ENCODE measurements at places on chromosomes 5 and 9.

GRCh38 chr9:114078021-114078780 is at the start of gene AMBP:
TSS of gene AMBP (minus strand) at chr9:114078300. CDS start at chr9:114078209, 91 bp downstream.
- no peak for DNase-seq

GRCh38 chr5:1507457-1507856 is 16.3 kb downstream of the LPCAT1 start:
- no peak for DNase-seq

- DNase-seq = no peak
Measured at GRCh38 chr5:73938938-73939320, 312.9 kb downstream of the ARHGEF28 start.

DNA sequence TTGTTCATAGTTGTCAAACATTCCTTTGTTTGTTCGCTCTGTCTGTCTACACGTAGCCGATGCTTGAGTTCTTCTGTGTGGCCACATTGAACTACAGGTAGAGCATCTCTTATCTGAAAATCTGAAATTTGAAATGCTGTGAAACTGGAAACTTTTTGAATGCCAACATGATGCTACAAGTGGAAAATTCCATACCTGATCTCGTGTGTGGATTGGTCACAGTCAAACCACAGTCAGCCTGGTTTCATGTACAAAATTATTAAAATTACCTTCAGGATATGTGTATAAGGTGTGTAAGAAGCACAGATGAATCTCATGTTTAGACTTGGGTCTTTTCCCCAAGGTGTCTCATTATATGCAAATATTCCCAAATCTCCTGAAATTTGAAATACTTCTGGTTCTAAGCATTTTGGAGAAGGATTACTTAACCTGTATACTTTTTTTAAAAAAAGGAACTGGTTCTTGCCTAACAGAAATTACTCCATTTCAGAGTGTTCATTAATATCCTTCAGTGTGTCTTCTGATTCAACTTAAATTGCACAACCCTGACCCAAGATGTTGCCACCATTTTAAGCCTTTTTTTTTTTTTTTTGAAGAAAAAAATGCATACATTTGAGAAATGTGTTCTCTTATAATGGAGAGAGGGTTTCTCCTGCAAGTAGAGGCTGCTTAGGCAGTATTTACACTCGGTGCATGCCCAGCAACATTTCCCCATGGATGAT is 254.3 kb downstream of the MAST4 start:
- DNase-seq = no peak

GRCh38 chr5:68242743-68243142 is 27.2 kb downstream of the PIK3R1 start:
- no peak for DNase-seq

GRCh38 chr5:132687995-132688394 is 14.2 kb downstream of the IL4 start:
- no peak for DNase-seq

GRCh38 chr9:126569036-126569435 is 44.7 kb upstream of the LMX1B start:
- DNase-seq = no peak

GRCh38 chr5:135038813-135039270 is 4.8 kb upstream of the PITX1 start:
- DNase-seq = no peak

DNA sequence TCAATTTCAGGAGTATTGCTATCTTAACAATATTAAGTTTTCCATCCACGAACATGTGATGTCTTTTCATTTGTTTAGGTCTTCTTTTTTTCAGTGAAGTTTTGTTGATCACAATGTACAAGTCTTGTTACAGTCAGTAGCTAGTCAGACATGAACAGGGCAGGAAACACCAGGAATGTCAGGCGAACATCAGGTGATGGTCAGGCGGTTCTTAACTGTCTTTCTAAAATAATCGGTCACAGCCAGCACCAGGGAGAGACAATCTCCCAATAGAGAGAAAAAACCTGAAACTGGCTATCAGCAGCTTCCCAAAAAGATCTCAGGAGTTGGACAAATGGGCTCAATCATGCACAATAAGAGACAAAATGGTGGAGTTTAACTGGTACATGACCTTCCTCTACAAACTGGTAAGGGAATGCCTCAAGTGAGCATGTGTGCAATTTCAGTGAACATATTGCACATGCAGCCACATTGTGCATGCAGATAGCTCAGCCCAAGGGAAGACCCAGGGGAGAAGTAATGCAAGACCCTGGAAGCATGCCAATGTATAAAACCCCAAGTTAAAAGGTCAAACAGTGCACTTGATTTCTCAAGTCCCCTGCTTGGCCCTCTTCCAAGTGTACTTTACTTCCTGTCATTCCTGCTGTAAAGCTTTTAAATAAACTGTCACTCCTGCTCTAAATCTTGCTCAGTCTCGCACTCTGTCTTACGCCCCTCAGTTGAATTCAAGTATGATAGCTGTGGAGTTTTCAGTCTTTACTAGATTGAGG is 176.1 kb upstream of the RASEF start:
- no peak for DNase-seq

- DNase-seq = no peak
Measured at GRCh38 chr5:171639205-171639621, 146.4 kb upstream of the SMIM23 start.

DNA sequence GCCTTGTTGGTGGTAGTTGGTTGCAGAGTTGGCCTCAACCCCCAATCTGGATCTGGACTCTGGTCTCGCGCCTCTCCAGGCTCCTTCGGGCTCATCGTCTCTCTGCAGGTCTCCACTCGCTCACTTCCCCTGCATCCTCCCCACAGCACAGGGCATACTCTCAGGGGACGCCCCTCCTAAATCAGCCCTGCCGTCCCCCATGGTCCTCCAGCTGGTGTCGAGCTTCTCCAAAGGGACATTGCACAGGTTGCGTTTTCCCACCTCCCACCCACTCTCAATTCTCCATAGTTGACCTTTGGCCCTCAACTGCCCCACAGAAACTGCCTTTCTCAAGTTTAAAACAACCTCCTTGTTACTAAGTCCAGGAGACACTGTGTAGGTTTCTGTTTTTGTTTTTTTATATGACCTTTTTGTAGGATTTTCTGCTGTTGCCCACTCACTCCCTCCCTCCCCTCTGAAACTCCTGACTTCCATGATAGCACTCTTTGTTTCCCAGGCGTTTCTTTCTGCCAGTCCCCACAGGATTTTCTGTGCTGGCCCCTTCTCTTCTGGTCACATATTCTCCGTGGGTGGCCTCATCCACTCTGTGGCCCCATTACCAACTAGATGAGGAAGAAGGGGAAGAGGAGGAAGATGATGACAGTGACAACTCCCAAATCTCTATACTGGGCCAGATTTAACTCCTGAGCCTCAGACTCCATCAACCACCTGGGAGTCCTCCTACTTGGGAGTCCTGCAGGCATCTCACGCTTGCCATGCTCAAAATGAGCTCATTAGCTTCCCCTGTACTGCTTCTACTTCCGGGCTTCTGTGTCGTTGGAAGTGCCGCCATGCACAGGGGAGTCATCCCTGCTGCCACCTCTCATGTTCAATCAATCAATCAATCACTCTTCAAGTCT is 50.3 kb downstream of the ALG2 start:
- DNase-seq = no peak

DNA sequence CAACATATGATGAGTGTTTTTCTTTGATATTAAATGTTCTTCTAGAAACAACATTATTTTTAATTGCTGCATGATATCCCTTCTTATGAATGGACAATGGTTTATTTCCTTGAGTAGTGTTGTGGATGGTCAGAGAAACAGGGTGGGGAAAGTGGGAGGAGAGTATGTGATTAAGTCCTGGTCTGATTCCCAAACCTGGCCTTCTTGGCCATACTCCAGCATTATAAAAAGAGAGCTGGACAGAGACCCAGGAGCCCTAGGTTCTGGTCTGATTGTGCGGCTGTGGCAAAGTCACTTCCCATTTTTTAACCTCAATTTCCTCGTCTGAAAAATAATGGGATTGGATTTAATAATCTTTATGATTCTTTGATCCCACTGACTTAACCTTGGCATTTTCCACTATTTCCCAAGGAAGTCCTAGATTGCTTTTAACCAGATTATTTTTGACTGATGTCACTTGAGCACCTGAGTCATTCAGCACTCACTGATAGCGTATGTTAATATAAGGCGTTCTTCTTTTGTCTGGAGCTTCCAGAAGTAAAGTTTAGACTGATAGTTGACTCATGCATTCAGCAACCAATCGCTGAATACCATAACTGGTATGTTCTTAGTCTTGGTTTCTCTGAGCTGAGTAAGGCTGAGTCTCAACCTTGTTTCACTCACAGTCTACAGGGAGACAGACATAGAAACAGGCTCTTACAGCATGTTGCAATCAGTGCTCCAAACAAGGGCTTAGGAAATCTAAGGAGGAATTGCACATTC is 26.2 kb downstream of the OSMR start:
- DNase-seq = no peak

- no peak for DNase-seq
Measured at GRCh38 chr9:83665580-83666200, 42.1 kb downstream of the UBQLN1 start.

DNA sequence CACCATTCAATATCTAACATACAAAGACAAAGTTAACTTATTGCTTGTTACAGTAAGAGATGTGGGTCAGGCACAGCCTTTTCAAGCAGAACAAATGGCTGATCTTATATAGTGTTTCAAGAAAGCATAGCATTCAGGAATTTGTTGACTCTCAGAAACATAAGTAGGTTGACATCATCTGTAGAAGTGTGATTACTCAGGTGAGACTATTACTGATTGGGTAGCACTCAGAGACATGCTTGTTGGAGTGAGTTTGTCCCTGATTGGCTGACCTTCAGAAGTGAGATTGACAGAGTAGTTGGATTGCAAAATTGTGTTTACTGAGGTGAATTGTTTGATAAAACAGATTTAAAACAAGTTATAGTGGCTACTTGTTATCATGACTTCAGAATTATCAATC is 30.7 kb upstream of the TNPO1 start:
- DNase-seq = no peak

DNA sequence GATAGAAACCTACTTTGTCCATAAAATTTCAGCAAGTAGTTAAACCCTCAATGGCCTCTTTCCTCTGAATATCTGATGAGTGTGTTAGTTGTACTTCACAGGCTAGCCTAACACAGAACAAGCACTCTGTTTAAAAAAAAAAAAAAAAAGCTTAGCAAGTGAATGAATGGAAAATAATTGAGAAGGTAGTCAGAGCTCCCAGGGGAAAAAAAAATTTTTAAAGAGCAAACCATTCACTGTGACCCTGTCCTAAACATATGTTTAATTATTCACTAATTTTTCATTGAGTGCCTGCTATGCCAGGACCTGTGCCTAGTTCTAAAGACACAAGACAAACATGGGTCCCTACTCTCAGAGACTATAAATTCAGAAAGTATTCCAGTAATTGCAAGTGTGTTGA is 69.3 kb downstream of the SH3RF2 start:
- DNase-seq = no peak

DNA sequence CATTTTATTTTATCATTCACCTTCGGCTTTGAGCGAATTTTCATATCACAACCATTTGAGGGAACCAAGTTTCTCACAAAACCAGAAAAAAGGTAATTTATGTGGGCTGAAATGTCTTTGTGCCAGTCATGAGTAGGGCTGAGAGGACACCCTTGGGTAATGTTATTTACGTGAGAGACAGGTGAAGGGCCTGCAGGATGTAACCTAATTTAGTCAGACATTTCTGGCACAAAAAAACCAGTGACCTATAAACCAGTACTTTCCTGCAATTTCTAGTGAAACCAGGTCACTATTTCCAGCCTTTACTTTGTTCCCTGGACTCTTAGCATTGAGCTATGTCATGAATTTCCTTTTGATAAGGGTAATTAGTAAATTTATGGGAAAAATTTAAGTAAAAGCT is 17.2 kb upstream of the CCDC112 start:
- no peak for DNase-seq

DNA sequence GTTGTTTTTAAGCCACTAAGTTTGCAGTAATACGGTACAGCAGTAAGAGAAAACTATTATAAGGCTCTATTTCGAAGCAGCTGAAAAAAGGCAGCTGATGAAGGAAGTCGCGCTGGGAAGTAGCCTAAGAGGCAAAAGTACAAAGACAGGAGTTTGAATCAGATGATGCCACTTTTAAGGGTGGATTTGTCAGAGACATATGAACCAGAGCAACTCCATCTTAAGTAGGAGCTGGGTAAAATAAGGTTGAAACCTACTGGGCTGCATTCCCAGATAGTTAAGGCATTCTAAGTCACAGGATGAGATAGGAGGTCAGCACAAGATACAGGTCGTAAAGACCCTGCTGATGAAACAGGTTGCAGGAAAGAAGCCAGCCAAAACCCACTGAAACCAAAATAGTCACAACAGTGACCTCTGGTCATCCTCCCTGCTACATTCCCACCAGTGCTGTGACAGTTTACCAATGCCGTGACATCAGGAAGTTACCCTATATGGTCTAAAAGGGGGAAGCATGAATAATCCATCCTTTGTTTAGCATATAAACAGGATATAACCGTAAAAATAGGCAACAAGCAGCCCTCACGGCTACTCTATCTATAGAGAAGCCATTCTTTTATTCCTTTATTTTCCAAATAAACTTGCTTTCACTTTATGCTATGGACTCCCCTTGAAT is 91.8 kb upstream of the PRSS3 start:
- no peak for DNase-seq

- no peak for DNase-seq
Measured at GRCh38 chr5:88000877-88001276, 267.8 kb downstream of the TMEM161B start.

GRCh38 chr5:156706631-156707030 is 143.5 kb upstream of the PPP1R2B start:
- no peak for DNase-seq

GRCh38 chr5:136197462-136198142 is 4.6 kb upstream of the SMIM32 start:
- no peak for DNase-seq

- DNase-seq = no peak
Measured at GRCh38 chr5:154801083-154801482, 45.9 kb downstream of the LARP1 start.

- DNase-seq = peak; percentile 11
Measured at GRCh38 chr9:6049798-6050197, 34.4 kb upstream of the RANBP6 start.

- no peak for DNase-seq
Measured at GRCh38 chr5:154395407-154396106, 50.2 kb upstream of the SAP30L start.

DNA sequence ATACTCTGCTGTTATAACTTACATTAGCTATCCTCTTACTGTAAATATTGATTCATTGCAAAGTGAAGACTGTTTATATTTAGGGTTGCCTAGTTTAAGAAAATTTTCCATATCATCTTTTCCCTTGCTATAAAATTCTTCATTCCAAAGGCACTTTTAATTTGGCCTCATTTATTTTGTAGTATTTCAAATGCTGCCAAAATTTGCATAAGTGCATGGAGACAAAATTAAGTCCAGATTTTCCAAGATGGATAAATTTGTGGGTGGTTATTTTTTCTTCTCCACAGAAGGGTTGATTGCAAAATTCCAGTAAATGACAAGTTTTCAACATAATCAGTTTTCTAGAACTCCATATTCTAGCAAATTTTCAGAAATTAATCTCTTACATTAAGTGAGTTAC is 141.5 kb upstream of the MTAP start:
- DNase-seq = no peak

GRCh38 chr5:119291877-119292276 is 63.9 kb upstream of the TNFAIP8 start:
- DNase-seq = no peak

- DNase-seq = no peak
Measured at GRCh38 chr9:88747768-88748167, 212.8 kb downstream of the NXNL2 start.

GRCh38 chr5:111530298-111530740 is 18.0 kb upstream of the STARD4 start:
- peak; percentile 78 for DNase-seq
